Activated B cell treated with CpG ODN at 0.5 μM for 24 hours (primary cell): ENCODE measurements at places on chromosomes 6 and 20. TPM values are rescaled to one million over a fixed set of nuclear protein-coding genes. Genes with fewer than 3 reads are reported as not detected.

Gene PRDM13
- 0.07 TPM in 1 of 2 replicates, not detected in the other for total RNA-seq

Gene MLN
- total RNA-seq = not detected in 2 replicates

GRCh38 chr6:158009114-158009891 is 27.6 kb downstream of the SYNJ2 start:
- no peak overlapping the region for H3K4me3 ChIP-seq
- no peak for DNase-seq
- no peaks in the 10 kb centered on the region for H3K27me3 ChIP-seq

Gene LAMA2
- total RNA-seq = 0.07 and 0.27 TPM in 2 replicates

Gene COL10A1
- not detected in 2 replicates for total RNA-seq

Gene TBX18
- total RNA-seq = not detected in 2 replicates

Gene GZF1
- 13.3 and 13.5 TPM in 2 replicates for total RNA-seq

DNA sequence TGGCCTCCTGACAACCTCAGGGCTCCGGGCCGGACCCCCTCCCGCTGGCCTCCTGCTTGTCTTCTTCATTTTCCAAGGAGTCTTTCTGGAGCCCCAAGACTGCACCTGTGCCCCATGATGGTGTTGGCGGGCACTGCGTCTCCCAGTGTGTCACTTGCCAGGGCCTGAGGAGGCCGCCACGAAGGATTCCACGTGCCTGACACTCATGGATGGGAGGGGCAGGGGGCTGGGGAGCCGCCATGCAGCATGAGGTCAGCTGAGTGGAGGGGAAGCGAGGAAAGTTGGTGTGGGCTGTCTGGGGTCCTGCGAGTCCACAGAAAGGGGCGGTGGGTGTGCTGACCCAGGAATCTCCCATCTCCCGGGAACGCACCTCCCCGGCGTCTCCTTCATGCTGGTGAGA is 165.7 kb downstream of the SMOC2 start:
- H3K27ac ChIP-seq = no peak overlapping the region
- DNase-seq = no peak
- no peaks in the 10 kb centered on the region for H3K4me1 ChIP-seq
- no peak overlapping the region for H3K4me3 ChIP-seq
- H3K27me3 ChIP-seq = no peaks in the 10 kb centered on the region
